ENCODE measurements at places on chromosomes 1 and 21. TPM values are rescaled to one million over a fixed set of nuclear protein-coding genes. Genes with fewer than 3 reads are reported as not detected.

GRCh38 chr1:21659099-21659923 lies 9.8 kb downstream of the RAP1GAP start:
- H3K36me3 ChIP-seq, result no peaks in the 10 kb centered on the region
- peaks cover 54% of the 10 kb centered on the region for H3K27me3 ChIP-seq
- no peak overlapping the region for H3K4me3 ChIP-seq
- H3K27ac ChIP-seq, result no peak overlapping the region

DNA sequence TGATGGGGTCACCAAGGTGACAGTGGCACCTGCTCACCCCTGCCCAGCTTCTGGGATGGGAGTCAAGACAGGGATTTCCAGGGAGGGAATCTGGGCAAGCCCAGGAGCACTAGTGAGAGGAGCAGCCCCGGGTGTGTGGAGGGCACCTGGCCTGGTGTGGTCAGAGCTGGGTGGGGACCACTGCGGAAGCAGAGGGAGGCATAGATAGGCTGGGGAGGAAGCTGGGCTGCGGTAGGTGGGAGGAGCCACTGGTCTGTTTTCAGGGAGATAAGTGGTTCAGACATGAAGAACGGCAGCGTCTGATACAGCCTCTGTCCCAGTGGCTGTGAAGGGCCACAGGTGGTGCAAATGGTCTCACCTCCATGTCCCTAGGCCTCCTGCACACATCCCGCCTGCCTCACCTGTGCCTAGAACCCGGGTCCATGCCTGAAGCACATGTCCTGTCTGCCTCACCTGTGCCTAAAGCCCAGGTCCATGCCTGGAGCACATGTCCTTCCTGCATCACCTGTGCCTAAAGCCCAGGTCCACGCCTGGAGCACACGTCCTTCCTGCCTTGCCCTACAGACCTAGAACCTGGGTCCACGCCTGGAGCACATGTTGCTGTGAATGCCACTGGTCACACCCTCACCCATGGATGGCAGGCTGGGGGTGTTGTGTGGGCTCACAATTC lies 325.9 kb upstream of the AJAP1 start:
- no peaks in the 10 kb centered on the region for H3K4me1 ChIP-seq
- no peak overlapping the region for H3K27ac ChIP-seq
- H3K36me3 ChIP-seq, result no peaks in the 10 kb centered on the region
- no peak overlapping the region for H3K4me3 ChIP-seq
- no peak for DNase-seq

DNA sequence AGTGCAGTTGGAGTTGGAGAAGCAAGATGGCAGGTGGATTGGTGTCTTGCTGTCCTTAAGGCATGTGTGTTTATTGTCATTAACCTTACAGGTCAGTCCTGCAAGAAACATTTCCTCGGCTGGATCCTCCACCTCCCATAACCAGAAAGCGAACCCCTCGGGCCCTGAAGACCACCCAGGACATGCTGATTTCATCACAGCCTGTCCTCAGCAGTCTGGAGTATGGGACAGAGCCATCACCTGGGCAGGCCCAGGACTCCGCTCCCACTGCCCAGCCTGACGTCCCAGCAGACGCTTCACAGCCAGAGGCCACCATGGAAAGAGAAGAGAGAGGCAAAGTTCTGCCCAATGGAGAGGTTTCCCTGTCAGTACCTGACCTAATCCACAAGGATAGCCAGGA lies 1.6 kb downstream of the C1orf226 start:
- no peaks in the 10 kb centered on the region for H3K27me3 ChIP-seq
- H3K36me3 ChIP-seq, result no peaks in the 10 kb centered on the region
- H3K27ac ChIP-seq, result no peak overlapping the region
- no peak for DNase-seq

Gene TTC3
- 91.2 TPM for total RNA-seq

Gene HSPA6
- total RNA-seq, result 3.7 TPM

- no peak overlapping the region for H3K4me3 ChIP-seq
- DNase-seq, result no peak
- H3K27ac ChIP-seq, result no peak overlapping the region
- H3K4me1 ChIP-seq, result no peaks in the 10 kb centered on the region
- no peaks in the 10 kb centered on the region for H3K36me3 ChIP-seq
Observed at GRCh38 chr1:14913482-14914177, 239.9 kb upstream of the TMEM51 start.

Gene FAM3B
- not detected for total RNA-seq

- H3K27ac ChIP-seq, result no peak overlapping the region
- H3K36me3 ChIP-seq, result no peaks in the 10 kb centered on the region
- H3K4me3 ChIP-seq, result no peak overlapping the region
- H3K27me3 ChIP-seq, result no peaks in the 10 kb centered on the region
Observed at GRCh38 chr1:230456478-230456877, 30.3 kb upstream of the PGBD5 start.

Gene TMEM183A
- 69.0 TPM for total RNA-seq

Gene PHGDH
- total RNA-seq, result 22.5 TPM

- H3K36me3 ChIP-seq, result no peaks in the 10 kb centered on the region
- H3K27me3 ChIP-seq, result no peaks in the 10 kb centered on the region
- DNase-seq, result no peak
- no peak overlapping the region for H3K4me3 ChIP-seq
Observed at GRCh38 chr1:110310300-110310699, 28.9 kb upstream of the RBM15 start.

DNA sequence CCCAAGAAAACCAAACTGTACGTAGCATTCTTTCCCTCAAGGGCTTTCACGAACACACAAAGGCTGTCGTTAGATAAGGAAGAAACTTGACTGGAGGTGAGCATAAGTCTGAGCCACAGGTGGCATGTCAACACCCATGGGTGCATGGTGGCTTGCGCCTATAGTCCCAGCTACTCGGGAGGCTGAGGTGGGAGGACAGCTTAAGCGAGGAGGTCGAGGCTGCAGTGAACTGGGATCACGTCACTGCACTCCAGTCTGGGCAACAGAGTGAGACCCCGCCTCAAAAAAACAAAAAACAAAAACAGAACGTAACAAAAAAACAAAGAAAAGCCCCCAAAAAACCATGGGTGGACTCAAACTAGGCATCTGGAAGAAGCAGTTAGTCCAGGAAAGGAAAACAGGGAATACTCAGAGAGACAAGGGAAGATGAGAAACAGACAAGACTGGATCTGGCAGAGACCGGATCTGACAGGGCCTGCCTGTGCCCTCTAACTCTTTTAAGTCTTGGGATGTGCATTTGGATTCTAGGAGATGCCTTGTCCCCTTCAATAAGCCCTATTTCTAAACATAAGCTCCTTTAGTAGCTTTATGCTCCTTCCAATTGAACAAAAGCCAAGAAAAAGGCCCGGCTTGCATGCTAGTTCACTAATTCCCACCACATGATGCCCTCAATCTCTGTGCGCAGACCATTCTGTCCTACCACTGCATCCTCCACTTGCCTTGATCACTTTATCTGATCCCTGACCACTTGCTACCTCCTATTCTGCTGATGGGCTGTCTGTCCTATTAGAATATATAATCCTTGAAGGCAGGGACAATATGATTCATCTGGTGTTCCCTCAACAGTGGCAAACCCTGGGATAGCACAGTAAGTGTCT lies 73.8 kb downstream of the APP start:
- no peaks in the 10 kb centered on the region for H3K36me3 ChIP-seq
- H3K4me1 ChIP-seq, result peaks cover 8% of the 10 kb centered on the region
- no peaks in the 10 kb centered on the region for H3K27me3 ChIP-seq
- no peak for DNase-seq
- H3K4me3 ChIP-seq, result no peak overlapping the region

DNA sequence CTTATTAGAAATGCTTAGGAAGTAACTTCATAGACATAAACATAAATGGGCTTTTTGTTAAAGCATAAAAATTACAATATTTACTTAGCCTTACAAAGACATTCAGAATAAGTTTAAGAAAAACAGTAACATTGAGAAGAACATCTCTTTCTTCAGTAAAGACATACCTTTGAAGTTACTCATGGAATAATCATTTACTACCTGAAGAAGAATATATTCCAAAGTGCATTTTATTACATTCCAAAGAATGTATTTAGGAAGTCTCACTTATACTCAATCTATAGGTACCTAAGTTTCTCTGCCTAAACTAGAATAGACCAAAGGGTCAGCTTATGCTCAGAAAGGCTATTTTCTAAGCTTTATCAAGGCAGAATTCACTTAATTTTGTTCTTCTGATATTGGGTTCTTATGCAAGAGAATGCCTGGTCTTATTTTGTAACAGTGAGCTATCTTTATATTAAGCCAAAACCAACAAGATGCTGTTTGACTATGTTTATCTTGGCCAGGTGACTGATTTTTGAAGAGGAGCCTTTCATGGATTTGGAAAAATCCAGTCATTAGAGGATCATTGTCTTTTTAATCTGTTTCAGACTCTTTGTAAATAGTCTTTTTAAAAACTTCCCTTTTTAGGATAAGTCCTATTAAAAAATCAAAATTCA lies 110.1 kb downstream of the OLFML2B start:
- no peak overlapping the region for H3K4me3 ChIP-seq
- no peaks in the 10 kb centered on the region for H3K27me3 ChIP-seq
- no peaks in the 10 kb centered on the region for H3K4me1 ChIP-seq
- H3K27ac ChIP-seq, result no peak overlapping the region
- DNase-seq, result no peak

DNA sequence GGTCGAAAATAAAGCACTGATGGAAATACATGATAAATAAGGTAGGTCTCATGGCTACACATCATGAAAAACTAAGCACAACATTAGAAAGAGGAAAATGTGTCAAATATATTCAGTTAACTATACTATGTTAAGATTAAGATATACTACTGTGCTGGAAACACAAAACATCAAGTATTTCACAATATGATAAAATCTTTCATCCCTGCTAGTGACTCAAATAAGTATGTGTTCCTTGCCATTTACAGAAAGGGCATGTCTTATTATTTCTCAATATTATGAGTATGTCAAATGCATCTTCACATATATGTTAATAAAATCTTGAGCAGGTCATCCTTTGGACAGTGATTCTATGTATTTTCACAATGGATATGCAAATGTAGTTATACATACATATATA lies 1260.1 kb upstream of the ADGRL2 start:
- no peak overlapping the region for H3K27ac ChIP-seq
- H3K4me3 ChIP-seq, result no peak overlapping the region
- no peaks in the 10 kb centered on the region for H3K36me3 ChIP-seq
- H3K27me3 ChIP-seq, result no peaks in the 10 kb centered on the region
- DNase-seq, result no peak

Gene DNAH14
- total RNA-seq, result 16.6 TPM

Gene ZSWIM5
- 5.8 TPM for total RNA-seq

DNA sequence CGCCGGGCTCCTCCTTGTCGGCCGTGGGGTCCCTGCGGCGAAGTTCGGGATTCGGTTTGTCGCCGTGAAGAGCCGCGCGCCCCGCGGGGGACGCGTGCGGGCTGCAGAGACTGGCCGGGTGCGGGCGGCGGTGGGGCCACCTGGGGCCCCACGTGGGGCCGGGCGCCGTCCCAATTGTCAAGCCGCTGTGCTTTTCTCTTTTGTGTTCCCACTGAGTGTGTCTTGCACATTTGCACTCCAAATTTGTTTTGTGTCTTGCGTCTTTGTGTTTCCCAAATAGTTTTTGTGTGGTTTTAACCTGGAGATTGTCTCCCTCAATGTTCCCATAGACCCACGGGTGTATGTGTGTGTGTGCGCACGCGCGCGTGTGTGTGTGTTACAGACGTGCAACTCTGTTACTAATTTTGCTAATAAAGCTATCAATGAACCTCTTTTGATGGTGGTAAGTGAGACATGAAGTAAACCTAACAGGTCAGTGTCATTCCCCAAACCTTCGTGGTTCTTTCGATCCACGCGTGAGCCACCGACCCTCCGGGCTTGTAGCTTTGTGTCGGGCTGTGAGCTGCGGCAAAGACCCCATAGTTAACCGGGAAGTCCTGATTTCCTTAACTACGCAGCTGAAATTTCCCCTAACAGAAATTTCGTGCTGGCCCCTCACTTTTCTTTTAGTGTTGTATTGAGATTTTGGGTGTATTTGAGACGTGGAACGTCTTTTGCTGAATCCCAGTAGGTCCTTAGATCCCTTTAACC lies 708 bp downstream of the PRDM2 start:
- peaks cover 24% of the 10 kb centered on the region for H3K4me1 ChIP-seq
- peak overlapping the region; percentile 94 for H3K27ac ChIP-seq

GRCh38 chr1:115463347-115463746 lies 125.3 kb upstream of the NGF start:
- H3K4me1 ChIP-seq, result no peaks in the 10 kb centered on the region
- no peaks in the 10 kb centered on the region for H3K36me3 ChIP-seq
- H3K27me3 ChIP-seq, result no peaks in the 10 kb centered on the region
- no peak for DNase-seq

Gene MARK1
- total RNA-seq, result 17.9 TPM

Gene AZIN2
- total RNA-seq, result 3.7 TPM

DNA sequence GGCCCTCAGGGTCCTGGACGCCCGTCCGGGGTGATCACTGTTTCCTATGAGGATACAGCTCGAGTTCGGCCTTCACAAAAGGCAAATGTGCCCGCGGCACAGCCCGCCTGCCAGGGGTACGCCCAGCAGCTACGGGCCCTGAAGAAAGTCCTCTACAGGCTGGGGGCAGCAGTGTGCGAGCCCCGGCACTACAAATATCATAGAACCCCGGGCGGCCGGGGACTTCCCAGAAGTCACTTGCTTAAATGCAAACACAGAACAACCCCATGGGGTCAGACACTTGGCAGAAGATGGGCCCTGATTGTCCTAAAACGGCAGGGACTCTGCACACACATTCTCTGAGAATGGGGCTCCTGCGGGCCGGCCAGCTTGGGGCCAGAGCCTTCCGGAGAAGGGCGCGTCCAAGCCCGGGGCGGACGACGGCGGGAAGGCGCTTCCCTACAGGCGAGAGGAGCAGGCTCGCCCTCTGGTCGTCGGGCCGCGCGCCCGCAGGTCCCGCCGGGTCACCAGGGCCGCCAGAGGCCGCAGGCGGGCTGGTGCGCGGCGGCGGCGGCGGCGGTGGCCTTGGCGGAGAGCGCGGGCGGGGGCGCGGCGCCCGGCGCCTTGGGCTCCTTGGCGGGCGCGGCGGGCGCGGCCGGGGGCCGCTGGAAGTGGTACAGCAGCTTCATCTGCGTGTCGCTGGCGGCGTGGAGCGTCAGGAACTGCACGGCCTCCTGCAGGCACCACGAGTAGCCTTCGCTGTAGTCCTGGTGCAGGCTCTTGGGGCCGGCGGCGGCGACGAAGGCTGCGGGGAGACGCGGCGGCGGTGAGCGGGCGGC lies 888 bp downstream of the HES5 start:
- H3K27ac ChIP-seq, result peak overlapping the region; percentile 30
- H3K4me3 ChIP-seq, result peak overlapping the region; percentile 44
- DNase-seq, result no peak
- no peaks in the 10 kb centered on the region for H3K36me3 ChIP-seq
- H3K4me1 ChIP-seq, result peaks cover 56% of the 10 kb centered on the region

DNA sequence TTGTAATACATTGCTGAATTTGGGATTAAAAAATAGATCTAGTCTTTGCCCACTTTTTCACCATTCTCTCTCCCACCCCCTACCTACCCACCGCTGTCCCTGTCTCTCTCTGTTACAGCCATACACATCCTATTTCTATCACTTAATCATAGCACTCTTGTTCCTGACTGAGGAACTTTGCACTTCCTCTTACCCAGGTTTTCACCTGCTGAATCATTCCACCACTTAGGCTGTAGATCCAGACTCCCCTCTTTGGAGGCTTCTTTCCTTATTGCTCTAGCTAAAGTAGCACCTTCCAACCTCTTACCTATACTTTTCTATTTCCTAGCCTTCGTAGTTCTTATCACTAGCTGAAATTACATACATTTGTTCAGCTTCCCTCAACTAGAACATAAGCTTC lies 59.6 kb downstream of the ATP6V1G3 start:
- no peak overlapping the region for H3K4me3 ChIP-seq
- DNase-seq, result no peak
- no peaks in the 10 kb centered on the region for H3K27me3 ChIP-seq
- no peaks in the 10 kb centered on the region for H3K4me1 ChIP-seq
